Gastroesophageal sphincter (tissue), 4 donors: ENCODE measurements at places on chromosomes 5 and 9.

GRCh38 chr9:130872912-130873503, 23.6 kb downstream of the QRFP start:
- peak; percentile 76 for ATAC-seq

DNA sequence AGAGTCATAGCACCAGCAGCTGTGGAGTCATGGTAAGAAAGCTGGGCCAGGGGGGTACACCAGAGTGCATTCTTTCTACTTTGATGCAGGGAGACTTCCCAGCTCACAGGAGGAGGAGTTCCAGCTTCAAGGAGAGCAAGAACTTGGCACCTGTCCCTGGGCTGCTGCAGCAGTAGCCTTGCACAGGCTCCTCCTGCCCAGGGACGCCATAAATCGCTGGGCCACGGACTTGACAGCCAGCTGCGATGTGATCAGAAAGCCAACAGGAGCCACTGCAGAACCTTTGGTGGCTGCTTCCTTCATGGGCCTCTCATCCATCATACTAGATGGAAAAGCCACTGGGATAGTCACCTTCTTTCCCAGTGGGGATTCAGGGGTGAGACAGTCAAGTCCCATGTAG, 234.7 kb downstream of the NMUR2 start:
- ATAC-seq, result no peak

GRCh38 chr5:73823508-73823925, 197.5 kb downstream of the ARHGEF28 start:
- ATAC-seq, result no peak

- peak; percentile 66 for ATAC-seq
Measured at GRCh38 chr5:52840277-52841050, 52.7 kb downstream of the ITGA1 start.

DNA sequence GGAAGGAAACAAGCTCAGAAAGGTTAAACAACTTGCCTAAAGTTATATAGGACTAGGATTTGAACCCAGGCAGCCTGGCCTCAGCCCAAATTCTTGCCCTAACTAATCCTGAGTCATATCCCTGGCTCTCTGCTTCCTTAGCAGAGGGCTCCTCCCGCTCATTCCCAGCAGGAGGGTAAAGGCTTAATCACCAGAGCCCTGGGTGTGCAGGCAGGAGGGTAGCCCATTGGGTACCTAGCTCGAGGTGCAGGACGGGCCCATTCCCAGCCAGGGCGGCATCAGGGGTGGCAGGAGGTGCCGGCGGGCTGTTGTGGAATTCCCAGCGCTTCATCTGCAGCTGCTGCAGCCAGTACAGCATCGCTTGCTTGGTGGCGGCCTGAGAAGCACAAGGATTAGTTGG, 3.9 kb downstream of the TBC1D2 start:
- ATAC-seq, result no peak

DNA sequence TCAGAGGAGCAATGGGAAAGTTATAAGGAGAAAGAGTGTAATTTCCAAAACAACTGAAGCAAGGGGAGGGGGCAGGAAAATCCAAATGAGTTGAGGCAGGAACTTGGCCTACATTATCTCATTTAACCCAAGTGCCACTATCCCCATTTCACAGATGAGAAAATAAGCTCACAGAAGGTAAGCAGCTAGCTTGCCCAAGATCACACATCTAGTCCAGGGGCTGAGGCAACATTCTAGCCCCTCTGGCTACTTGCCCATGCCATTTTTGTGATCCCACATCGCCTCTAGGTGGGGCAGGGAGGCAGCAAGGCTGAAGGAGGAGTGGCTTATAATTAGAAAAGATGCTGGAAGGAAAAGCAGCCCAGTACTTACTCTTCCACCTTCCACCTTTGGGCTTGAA, 2.6 kb upstream of the PSIP1 start:
- no peak for ATAC-seq

DNA sequence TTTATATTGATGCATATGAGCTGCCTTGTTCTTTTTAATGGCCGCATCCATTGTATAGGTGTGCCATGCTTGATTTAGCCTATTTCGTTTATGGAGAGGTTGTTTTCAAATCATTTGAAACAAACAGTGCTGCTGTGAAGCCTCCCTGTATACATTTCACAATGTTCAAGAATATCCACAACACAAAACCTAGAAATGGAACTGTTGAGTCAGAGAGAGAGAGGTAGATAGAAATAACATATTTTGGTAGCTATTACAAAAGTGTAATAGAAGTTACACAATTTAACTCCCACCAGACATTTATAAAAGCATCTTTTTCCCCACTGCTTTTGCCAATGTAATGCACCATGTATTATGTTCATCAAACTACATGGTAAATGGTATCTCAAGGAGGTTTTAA, 82.0 kb downstream of the FRMD3 start:
- ATAC-seq, result no peak

- ATAC-seq, result no peak
Measured at GRCh38 chr5:8418049-8418426, 549.1 kb downstream of the MTRR start.

GRCh38 chr5:61450493-61451279, 118.6 kb downstream of the ZSWIM6 start:
- ATAC-seq, result peak; percentile 24

DNA sequence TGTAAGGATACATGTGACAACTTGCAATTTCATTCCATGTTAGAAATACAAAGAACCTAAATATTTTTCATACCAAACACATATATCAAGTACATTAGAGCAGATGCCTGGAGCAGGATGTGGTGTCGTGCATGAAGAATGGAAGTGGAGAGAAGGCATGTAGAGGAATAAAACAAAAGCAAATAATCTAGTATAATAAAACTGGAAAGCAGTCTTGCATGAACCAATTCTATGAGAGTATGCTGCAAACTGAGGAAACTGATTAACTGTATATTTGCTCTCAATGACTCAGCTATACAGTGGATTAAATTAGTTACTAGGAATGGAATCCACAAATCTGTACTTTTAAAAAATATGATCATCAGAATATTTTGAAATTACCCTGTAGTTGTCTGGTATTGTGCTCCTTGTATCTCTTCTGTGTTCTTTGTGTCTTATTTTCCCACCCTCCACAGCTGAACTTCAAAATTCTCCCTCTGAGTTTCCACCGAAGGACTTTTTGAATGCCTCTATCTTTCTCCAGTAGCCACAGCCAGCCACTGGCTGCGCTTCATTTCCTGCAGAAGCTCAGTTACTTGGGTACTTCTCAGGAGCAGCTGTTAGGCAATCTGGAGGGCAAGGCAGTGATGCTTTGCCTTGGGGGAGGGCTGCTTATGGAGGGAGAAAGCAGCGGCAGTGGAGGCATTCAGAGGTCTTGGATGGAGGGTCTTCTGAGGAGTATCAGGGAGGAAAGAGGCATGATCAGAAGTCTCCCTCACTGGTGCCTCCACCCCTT, 608.0 kb downstream of the BRINP1 start:
- no peak for ATAC-seq

GRCh38 chr5:33850100-33850594, 41.6 kb downstream of the ADAMTS12 start:
- no peak for ATAC-seq

GRCh38 chr5:159943326-159943725, 27.0 kb downstream of the ADRA1B start:
- ATAC-seq, result no peak

DNA sequence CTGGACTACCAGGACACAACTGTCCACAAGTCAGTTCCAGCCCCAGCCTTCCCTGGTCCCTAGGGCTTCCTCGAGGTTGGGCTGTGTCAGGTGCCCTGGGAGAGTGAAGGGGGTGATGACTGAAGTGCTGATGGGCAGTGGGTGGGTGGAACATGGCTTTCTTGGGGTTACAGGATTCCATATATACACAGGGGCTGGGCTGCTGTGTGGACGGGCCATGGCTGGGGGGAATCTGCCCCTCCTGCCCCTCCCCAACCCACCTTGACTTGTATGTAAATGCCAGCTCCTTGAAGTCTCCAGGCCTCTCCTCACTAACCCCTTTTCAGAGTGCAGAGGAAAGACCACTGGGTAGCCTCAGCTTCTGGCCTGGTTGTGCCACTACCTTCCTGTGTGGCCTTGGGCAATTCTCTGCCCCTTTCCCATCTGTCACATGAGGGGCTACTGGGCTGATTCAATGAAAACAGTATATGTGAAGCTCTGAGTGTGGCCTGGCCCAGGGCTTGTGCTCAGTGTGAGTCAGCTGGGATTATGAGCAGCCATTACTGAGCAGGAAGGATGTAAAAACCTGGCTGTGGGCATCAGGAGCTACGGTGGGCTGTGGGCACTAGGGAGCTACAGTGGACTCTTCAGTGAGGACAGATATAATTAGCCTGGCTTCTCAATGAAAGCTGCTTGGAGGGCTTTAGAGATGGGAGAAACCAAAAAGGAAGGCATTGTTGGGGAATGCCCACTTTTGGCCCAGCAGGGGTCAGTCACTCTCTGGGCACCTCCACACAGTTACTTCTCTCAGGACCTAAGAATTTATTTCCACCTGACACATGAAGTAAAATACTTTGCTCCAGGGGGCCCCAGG, 23.3 kb downstream of the PITX1 start:
- no peak for ATAC-seq

GRCh38 chr9:110752766-110753165, 84.2 kb downstream of the MUSK start:
- no peak for ATAC-seq

DNA sequence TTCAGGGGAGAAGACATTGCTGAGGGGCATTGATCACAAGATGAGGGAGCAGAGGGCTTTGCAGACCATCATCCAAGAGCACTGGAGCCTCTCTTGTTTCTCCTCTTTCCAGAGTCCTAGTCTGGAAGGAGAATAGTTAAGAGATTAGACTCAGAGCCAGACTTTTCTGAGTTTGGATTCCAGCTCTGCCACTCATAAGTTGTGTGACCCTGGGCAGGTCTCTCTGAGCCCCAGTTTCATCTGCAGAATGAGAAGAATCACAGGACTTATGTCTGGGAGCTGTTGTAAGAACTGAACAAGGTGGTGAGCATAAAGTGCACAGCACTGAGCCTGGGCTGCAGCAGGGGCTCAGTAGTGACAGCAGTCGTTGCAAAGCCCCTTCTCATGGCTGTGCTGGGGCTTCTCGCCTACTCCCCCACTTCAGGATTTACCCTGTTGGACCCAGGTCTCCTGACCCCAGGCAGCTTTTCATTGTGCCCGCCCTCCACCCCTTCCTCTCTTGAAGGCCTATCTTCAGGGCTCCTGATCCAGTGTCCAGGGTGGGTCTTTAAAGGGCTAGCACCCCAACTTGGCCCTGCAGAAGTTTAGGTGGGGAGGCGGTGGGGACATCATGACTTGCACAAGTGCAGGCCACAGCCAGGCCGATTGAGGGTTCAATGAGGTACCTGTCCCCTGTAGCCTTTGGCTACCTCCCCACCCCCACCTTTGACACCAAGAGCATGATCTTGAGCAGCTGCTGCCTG, 1.5 kb downstream of the SYNPO start:
- no peak for ATAC-seq

- peak; percentile 54 for ATAC-seq
Measured at GRCh38 chr5:10760096-10760920, 726 bp downstream of the DAP start.

DNA sequence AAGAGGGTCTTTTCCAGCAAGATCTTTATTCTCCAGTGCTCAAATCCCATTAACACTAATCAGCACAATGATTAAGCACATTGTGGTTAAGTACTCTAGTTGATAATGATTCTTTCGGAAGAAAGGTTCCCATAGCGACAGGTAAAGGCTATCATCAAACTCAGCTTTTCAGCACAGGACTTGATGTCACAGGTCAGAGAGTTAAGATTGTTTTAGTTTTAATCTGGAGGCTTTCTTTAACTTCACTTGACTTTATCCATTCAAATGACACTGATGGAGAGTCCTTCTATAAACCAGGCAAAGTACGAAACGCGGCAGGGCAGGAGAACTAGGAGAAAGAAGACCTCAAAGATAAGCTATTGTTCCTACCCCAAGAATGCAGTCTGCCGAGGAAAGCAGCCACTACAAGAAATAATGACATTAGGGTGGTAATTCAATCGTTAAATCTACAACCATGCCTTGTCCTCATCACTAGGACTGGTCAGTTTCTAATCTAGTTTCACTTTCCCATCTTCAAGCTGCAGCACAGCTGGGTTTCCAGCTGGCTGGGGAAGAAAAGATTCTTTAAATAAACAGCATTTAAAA, 4.6 kb downstream of the NRG2 start:
- ATAC-seq, result no peak

GRCh38 chr9:29555502-29555901, 1982.2 kb upstream of the C9orf72 start:
- no peak for ATAC-seq

GRCh38 chr5:172055421-172055820, 49.0 kb upstream of the FBXW11 start:
- ATAC-seq, result no peak

DNA sequence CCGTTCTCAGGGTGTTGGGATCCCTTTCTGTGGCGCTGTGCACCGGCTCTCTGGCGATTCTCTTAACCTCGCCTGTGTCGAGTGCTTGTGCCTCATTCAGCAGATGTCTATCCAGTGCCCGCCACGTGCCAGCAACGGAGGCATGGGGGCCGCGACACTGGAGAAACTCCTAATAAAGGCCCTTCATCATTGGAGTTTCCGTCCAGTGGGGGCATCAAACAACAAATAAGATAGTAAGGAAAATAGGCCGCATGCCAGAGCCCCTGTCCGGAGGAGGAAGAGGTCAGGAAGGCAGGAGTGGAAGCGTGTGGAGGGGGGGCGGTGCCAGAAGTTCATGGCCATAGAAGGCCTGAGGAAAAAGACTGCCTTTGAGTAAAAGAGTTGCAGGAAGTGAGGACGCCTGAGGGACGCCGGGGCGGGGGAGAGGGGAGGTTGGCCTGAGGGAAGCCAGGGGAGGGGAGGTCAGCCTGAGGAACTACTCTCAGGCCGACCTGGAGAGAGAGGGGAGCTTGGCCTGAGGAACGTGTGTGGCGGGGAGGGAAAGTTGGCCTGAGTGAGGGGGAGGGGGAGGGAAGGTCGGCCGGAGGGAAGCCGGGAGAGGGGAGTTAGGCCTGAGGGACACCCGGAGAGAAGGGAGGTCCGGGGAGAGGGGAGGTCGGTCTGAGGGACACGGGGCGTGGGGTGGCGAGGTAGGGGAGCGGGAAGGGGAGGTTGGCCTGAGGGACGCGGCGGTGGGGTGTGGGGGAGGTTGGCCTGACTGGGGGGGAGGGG, 82.2 kb downstream of the CACNA1B start:
- no peak for ATAC-seq

DNA sequence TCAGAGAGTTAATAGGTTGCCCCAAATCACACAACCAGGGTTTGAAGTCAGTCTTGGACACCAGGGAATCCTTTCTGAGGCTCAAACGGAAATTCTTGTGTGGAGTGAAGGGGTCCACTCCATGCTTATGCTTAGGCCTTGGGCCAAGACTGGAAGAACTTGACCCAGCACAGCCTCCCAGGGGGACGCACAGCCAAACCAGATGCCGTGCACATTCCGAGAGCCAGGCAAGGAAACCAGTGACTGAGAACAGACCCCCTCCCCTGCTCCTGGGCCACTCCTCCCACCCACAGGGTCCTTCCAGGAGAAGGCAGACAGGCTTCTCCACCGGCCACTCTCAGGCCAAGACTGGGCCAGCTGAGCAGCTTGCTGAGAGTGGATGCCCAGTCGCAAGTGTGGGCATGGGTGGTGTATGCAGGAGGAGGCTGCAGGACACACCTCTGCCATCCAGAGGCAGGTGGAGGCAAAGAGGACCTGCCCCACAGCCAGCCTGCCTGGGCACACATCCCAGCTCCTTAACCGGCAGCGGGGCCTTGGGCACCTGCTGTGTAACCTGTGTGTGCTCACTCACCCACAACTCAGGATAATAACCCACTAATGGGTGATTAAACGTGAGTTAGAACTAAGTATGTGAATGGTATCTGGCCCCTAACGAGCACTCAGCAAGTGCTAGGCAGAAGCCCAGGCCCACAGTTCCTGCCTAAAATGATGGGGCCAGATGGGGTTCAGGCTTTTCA, 38.0 kb downstream of the NIPAL4 start:
- ATAC-seq, result no peak

GRCh38 chr9:135787776-135788575, 86.0 kb downstream of the KCNT1 start:
- ATAC-seq, result no peak

- no peak for ATAC-seq
Measured at GRCh38 chr9:130740218-130741023, 46.8 kb downstream of the EXOSC2 start.
